ENCODE measurements at places on chromosomes 11 and 22.

DNA sequence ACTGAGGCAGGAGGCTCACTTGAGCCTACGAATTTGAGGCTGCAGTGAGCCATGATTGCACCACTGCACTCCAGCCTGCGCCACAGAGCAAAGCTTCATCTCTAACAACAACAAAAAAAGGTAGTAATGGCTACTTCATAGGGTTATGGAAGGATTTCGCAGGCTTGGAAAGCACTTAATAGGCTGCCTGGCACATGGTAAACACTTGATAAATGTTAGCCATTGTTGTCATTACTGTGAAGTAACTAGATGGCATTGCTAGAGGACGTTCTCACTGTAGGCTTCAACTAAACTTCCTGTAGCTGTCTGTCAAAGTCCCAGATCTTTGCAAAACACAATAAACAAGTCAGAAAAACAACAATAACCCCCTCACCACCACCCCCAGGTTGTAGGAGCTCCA is 357.2 kb upstream of the NARS2 start:
- DNase-seq: no peak

DNA sequence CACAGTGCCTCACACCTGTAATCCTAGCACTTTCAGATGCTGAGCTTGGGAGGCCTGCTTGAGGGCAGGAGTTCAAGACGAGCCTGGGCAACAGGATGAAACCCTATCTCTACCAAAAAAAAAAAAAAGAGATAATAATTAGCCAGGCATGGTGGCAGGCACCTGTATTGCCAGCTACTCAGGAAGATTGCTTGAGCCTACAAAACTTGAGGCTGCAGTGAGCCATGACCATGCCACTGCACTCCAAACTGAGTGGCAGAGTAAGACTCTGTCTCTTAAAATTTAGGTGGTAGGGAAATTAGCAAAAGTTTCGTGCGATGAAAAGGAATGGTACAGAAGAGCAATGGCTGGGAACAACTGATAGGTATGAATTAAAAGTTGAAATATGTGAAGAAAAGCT is 18.0 kb downstream of the ST13 start:
- no peak for DNase-seq

DNA sequence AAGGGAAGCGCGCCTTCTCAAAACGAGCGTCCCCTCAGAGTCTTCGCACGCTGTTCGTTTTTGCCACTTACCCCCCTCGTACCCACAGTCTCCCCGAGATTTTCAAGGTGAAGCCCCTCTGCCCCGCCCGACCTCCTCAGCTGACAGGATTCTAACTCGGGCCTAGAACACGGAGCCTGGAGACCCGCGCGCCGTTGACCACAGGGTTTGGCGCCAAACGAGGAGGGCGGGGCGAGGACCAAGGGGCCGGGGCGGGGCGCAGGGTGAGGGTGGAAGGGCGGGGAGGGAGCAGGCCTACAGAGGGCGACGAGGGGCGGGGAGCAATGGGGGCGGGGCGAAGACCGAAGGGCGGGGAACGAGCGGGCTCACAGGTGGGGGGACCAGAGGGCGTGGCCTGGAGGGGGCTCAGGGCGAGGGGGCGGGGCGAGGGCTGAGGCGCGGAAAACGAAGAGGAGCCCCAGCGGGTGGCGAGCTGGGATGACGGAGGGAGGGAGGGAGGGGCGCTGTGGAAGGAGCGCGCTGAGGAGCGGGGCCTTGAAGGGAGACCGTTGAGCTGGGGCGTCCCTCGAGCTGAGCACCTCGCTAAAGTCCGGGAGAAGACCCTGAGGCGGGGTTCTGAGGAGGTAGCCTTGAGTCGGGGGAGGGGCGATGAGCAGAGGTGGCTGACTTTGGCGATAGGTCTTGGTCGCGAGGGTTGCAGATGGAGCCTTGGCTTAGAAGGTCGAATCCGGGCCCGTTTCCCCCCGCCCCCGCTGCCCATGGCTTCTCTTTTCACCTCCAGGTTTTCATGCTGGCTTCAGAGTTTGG is at the start of gene DMC1:
TSS of gene DMC1 (minus strand) at position 212 of the 807 bp plus-strand sequence. CDS start 1,927 bp downstream, outside the sequence.
- DNase-seq: peak; percentile 95

- no peak for DNase-seq
Measured at GRCh38 chr11:112822478-112823274, 138.5 kb upstream of the NCAM1 start.

DNA sequence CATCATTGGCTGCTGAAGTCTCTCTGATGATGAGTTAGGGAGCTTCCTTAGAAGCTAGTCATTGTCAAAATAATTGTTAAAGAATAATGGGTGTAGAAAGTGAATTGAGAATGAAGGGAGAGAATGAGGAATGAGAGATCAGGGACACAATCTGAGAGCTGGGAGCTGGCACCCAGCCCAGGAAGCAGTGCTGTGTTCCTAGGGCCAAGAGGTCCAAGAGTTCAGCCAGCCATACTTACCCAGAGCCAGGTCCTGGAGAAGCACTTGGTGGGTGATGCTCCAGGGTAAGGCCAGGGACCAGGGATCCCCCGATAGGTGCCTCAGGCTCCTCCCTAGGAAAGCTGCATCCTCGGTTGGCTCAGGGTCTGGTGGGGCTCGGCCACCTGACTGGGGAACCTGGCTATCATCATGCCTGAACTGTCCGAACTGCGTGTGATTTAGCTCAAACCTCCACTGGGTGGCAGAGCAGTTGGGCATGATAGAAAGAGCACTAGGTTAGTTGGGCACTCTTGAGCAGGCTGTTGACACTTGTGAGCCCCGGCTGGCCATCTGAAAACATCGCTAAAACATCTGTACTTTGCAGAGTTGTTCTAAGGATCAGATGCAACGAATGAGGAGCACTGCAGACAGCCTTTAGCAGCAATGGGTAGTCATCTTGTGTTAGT is 123.9 kb upstream of the NCAM1 start:
- DNase-seq: no peak

DNA sequence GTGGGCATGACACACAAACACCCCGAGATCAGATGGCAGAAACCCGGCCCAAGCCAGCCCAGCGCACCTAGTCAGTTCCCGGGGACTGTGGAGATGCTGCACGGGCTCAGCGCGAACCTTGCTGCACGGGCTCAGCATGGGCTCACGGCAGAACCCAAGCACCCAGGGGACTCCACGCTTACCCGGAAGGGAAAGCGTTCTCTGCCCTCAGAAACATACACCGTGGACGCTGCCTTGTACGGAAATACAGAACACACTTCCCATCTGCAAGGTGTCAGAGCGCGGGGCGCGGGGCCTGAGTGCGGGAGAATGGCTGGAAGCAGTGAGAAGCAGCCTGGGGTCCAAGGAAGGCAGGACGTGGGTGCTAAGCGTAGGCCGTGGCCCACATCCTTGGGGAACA is 319.9 kb downstream of the NTM start:
- DNase-seq: peak; percentile 87

DNA sequence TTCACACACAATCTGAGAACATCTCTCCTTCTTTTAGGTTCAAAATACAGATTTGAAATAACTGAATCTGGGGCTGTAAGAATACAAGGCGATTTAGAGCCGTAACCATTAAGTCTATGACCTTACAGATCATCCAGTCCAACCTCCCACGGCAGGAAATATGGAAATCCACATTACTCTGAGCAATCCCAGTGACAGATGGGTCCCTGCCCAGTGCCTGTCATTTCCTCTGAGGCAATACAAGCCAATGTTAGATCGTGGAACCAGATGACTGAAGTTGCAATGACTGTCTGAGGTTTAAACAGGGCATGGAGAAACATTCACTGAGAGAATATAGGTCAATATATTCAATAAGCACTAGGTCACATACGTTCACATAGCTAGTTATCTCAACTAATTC is 77.4 kb upstream of the OR5AK2 start:
- no peak for DNase-seq

- DNase-seq: no peak
Measured at GRCh38 chr11:6650980-6651379, 4.6 kb downstream of the DCHS1 start.

DNA sequence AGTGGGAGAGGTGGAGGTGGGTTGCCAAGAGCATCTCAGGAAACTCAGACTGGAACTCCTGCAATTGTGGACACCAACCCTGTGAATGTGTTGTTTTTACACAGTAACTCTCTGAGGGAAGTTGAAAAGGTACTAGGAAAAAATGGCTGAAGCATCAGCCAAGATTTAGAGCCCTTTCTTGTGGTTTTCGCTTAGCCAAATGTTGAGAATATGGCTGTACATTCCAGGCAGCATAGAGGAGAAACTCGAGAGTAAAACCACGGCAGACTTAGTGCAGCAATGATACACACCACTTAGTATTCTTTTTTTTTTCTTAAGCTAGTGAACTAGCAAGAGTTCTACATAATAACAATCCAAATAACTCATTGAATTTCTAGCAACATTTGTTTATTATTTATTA is 309.7 kb upstream of the MTNR1B start:
- DNase-seq: no peak

GRCh38 chr22:42410708-42411107 is 21.5 kb downstream of the NFAM1 start:
- no peak for DNase-seq

- peak; percentile 79 for DNase-seq
Measured at GRCh38 chr11:76805206-76805913, 22.2 kb downstream of the TSKU start.

DNA sequence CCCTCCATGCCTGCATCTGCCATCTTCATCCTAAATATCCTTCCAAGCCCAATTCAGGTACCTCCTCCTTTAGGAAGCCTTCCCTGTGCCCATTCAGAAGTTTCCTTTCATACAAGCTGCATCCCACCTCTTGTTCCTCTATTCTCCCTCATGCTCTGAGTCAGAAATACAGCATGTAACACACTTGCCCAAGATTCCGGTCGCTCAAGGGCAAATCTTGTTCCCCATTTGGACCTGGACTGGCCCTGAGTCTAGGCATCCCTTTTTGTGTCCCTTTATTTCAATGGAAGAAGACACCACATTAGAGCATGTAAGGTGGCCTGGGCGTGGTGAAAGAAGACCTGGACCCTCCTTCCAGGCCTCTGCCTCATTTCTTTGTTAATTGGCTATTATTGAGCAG is 38.5 kb downstream of the RTL6 start:
- DNase-seq: no peak

- DNase-seq: no peak
Measured at GRCh38 chr22:23237841-23238240, 57.5 kb downstream of the BCR start.

GRCh38 chr11:66080055-66080817 is 10.2 kb downstream of the PACS1 start:
- no peak for DNase-seq

- no peak for DNase-seq
Measured at GRCh38 chr11:13720940-13721339, 52.5 kb downstream of the FAR1 start.
